ENCODE measurements at places on chromosomes 2 and 18.
A peak's percentile ranks its signal among the peaks of the same experiment; 100 is the strongest.

GRCh38 chr2:165627470-165627869, 158.0 kb downstream of the CSRNP3 start:
- DNase-seq: peak; percentile 55

- DNase-seq: no peak
Measured at GRCh38 chr2:55672630-55673029, 21.0 kb downstream of the PNPT1 start.

DNA sequence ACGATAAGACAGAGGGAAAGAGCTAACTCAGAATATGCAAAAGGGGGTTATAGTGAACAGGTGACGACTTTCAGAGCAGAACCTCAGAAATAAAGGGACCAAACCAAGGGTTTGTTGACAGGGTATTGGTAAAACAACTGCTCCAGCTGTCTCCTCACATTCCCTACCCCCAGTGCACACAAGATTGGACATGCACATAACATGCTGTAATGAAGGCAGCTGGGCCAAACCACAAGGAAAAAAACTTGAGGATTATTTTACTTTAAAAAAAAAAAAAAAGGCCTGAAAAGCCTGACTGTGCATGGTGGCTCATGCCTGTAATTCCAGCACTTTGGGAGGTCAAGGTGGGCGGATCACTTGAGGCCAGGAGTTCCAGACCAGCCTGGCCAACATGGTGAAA, 3.5 kb downstream of the RBM43 start:
- DNase-seq: peak; percentile 91

DNA sequence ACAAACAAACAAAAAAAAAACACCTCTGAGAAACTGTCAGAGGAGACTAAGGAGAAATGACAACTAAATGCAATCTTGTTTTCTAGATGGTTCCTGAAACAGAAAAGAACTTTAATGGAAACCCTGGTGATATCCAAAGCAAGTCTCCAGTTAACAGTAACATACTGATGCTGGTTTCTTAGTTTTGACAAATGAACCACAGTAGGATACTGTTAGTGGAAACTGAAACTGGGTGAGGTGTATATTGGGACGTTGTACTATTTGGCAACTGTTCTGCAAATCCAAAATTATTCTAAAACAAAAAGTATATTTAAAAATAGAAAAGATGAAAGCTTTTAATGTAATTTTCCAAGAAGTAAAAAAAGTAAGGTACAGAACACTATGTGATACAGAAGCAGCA, 11.4 kb downstream of the SESTD1 start:
- DNase-seq: no peak

DNA sequence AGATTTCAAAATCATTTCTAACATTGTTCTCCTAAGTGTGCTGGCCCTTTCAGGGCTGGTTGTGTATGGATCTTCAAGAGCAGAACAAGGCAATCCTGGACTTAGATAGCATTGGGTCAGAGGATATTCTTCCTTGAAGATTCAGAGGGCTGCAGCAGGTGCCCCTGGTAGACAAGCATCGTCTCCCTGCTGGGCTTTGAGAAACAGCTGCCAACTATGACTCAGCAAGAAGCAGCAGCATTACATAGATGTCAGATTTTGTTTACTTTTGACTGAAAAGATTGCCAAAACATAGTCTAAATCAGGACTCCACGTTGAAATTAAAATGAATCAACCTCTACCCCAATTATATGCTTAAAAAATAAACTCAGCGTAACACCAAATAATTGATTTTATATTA, 618.8 kb downstream of the SOCS6 start:
- DNase-seq: no peak

DNA sequence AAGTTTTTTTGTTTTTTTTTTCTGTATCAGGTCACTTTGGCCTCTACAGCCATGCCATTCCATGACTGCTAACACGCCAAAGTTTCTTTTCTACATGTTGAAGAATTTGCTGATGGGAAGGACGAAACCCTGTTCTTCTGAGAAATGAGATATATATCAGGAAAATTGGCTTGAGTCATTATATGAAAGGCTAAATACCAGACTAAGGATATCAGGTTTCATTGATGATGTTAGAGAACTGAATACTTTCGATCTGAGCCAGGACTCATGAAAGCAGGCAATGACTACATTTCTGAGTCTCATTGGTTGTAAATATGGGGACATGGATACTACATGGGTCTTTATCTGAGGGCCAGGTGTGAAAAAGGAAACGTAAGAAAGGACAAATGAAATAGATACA, 181.4 kb downstream of the OSR1 start:
- peak; percentile 68 for DNase-seq

GRCh38 chr2:3512086-3512485, 7.2 kb downstream of the ADI1 start:
- DNase-seq: peak; percentile 26

GRCh38 chr2:219687272-219687671, 59.8 kb downstream of the SLC4A3 start:
- peak; percentile 95 for DNase-seq

- DNase-seq: no peak
Measured at GRCh38 chr18:77248873-77249568, 627 bp upstream of the GALR1 start.

GRCh38 chr18:70154591-70155194, 50.8 kb downstream of the RTTN start:
- peak; percentile 95 for DNase-seq

All from fibroblast of upper back skin (primary cell).